Trophoblast cell (in vitro differentiated cells and primary cell): ENCODE measurements at places on chromosomes 5 and 9.

DNA sequence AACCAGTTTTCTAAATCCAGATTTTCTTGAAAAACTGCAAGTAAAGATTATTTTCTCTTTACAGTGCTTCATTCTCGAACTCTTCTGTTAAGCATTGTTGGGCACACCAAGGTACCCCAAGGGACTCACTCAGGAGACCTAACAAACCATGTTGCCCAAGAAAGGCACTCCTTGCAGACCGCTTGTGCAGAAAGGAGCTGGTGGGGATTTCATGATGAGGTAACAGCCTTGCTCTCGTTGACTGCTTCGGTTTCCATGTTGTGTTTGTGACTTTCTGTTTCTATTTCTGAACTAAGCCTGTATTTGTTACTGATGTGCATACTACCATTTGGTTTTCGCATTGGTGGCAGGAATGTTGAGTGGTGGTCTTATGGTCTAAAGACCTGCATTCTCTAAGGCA is 266.6 kb upstream of the DAP start:
- DNase-seq, result no peak

- DNase-seq, result no peak
Measured at GRCh38 chr5:107469485-107470294, 201.0 kb downstream of the EFNA5 start.

DNA sequence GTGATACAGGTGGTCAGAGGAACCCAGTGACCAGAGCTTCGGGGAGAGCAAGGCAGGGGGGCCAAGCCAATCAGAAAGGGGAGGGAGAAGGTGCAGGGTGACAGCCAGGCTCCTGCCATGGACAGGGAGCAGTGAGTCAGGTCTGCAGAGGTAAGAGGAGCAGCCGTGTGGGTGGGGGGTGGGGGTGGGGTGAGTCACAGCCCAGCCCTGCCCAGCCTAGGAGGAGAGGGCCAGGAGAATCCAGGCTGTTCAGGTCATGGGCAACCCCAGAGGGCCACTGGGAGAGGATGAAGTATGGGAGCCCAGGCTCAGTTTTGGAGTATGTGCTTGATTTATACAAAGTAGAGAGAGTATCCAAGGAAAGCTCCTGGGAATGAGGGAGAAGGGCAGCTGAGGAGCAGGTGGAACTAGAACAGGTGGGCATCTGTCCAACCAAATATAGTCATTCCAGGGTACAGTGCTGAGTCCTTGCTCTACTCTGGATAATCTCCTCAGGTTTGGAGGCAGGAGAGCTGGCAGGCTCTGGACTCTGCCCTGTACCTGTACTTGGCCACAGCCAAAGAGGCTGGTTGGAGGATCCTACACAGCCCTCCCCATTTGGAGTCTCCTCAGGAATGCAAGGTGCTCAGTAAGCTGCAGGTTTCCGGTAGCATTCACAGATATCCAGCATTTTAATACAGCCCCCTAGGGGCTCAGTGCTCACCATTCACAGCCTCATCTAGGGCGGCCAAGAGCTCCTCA is 1.6 kb downstream of the HBEGF start:
- peak; percentile 15 for DNase-seq

DNA sequence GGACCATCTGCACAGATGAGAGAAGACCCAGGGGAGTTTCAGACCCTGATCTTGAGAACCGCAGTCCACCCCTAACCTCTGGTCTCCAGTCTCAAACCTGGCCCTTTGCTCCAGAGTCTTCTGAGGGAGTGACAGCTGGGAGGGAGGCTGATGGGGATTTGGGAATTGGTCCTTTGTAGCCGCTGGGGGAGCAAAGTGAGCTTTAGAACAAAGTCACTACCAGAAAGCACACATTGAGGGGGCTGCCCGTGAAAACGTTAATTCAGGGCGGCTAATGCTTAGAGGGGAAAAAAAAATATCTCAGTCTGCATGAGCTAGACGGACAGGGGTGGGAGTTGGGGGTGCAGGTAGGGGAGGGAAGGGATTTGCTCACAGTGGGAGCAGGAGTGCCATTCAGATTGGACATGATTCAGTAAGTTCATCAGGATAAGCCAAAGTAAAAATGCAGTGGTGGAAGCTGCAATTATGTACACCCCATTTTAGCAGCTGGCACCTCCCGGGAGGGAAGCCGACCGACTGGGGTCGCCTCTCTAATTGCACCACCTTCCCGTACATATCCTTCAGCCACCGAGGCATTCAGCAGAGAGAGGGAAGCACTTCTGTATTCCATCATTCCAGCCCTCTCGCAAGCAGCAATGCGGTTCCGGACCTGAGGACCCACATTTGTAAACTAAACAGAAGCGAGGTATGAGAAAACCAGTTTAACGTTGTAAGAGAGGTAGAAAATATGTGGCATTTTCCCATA is 123.4 kb upstream of the RETREG1 start:
- no peak for DNase-seq
